ENCODE measurements at places on chromosomes 6 and 20.

GRCh38 chr6:80333342-80333741 lies 226.9 kb downstream of the BCKDHB start:
- no peak for DNase-seq

- DNase-seq, result no peak
Measured at GRCh38 chr6:5275497-5275896, 14.2 kb downstream of the FARS2 start.

DNA sequence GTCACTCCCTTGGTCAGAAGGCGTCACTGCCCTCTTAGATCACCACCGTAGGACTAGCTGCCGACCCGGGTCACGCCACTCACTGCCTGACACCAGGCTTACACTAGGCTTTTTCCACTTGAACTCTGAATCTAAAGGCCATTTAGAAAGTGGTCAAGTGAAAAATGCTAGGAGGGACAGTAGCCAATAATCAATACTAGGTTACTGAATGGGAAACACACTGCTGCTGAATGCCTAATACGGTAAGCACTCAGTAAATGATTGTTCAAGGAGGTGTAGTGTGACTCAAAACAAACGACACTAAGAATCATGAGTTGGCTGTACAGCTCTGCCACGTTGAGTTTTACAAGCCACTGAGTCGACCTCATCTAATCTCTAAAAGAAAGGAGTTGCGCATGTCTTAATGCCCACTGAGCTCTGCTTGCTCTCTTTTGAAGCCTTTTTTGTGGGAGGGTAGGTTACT lies 760 bp upstream of the IBTK start:
- DNase-seq, result no peak

DNA sequence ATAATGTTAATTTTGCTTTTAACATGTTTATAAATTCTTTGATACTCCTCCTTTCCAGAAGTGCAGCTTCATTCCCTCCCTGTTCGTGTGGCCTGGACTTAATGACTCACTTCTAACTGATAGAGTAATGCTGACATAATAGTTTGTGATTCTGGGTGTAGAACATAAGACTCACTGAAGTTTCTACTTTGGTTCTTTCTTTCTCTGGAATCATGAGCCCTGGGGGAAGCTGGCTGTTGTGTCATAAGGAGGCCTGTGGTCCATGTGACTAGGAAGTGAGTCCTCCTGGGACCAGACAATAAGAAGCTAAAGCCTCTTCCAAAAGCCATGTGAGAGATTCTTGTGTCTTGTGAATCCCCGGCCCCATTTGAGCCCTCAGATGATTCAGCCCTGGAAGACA lies 30.5 kb upstream of the HLA-G start:
- DNase-seq, result no peak

DNA sequence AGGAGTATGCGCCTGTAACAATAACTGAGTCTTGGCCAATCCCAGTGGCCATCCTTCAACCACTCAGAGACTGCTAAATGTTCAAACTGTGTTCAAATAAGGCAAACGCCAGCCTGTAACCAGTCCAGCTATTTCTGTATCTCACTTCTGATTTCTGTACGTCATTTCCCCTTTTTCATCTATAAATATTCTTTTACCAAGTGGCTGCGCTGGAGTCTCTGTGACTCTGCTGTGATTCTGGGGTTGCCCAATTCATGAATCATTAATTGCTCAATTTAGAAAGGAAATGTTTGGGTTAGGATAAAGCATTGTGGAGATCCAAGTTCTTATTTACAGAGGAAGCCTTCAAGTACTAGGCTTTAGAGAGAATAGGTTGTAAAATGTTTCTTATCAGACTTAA lies 89.8 kb upstream of the UST start:
- no peak for DNase-seq

- no peak for DNase-seq
Measured at GRCh38 chr6:39016839-39017546, 31.6 kb upstream of the GLP1R start.

GRCh38 chr6:156599978-156600590 lies 177.1 kb upstream of the ARID1B start:
- no peak for DNase-seq

DNA sequence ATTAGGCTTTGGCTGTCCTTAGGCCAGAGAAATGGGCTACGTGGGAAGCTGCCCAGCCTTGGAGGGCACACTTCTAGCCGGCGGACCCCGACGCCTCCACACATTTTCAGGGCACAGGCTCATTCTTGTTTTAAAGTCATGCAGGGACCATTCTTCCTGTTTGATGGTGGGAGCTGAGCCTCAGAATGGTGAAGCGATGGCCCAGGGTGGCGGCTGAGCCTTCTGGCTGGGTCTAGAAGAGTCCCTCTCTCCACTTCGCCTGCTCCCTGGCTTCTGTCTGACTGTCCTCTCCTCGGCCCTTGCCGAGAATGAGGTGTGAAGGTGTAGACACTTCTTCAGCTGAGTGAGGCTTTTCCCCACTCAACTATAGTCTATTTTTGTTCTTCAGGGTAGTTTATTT lies 114.4 kb downstream of the SULF2 start:
- DNase-seq, result no peak

DNA sequence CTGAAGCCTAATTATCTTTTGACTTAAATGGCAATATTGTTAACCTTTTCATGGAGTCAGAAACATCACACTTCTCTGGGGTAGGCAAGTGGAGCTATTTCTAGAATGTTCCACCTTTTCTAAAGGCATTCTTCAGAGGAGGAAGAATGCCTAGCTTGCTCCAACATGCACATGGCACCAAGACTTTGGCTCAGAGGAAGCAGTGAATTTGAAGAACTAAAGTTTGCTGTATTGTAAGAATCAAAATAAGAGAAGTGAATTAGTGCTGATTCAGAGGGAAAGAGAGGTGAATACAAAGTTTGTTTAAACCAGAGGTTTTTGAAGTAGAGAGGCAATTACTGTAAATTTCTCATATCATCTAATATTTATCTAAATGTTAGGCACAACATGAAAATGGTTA lies 92.2 kb downstream of the SOBP start:
- DNase-seq, result no peak

DNA sequence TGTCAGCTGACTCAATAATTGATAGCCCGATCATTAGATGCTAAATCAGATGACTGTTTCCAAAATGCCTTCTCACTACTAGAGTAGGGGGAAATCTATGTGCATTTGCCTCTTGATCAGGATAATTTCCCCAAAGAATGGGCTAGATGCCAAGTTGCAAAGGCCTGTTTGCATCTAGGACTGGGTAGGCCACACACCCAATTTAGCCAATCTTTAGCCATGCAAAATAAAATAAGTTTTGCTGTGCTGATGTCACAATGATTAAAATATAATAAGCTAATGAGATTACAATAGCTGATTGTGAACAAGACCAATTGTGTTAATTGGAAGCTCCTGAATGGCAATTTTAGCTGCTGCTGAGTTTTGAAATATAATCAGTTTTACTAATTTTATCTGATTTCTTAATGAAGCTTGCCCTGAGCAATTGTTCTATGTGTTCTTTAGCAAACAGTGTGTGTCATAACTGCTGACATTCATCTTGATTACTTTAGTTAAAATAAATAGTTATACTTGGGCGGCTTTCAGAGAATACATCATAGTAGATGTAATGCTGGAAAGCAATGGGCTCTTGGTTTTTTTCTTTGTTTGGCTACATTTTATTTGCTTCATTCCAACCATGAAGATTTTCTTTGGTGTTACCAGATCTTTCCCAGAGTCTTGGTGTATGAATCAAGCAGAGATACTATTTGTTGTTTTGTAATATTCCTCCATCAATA lies 973.2 kb upstream of the SLC35B3 start:
- DNase-seq, result no peak

GRCh38 chr6:12189661-12190060 lies 100.5 kb upstream of the EDN1 start:
- no peak for DNase-seq

DNA sequence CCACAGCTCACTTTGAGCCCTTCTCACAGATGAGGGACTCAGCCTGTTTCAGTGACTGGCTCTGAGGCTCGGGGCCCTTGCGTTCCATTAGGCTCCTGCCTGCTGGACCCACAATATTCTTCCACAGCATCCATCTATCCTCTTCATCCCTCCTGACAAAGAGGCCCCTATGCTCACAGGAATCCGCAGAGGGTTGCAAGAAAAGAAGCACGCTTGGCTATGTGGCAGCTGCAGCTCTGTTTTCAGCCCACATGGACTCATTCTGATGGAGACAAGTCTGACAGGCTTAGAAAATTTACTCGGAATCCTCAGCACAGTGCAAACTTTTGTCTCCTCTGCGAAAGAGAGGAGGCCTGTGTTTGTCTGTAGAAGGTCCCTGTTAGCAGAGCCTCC lies 207.5 kb downstream of the SYNDIG1 start:
- DNase-seq, result no peak

- DNase-seq, result no peak
Measured at GRCh38 chr6:90584636-90585255, 2.1 kb downstream of the MAP3K7 start.

DNA sequence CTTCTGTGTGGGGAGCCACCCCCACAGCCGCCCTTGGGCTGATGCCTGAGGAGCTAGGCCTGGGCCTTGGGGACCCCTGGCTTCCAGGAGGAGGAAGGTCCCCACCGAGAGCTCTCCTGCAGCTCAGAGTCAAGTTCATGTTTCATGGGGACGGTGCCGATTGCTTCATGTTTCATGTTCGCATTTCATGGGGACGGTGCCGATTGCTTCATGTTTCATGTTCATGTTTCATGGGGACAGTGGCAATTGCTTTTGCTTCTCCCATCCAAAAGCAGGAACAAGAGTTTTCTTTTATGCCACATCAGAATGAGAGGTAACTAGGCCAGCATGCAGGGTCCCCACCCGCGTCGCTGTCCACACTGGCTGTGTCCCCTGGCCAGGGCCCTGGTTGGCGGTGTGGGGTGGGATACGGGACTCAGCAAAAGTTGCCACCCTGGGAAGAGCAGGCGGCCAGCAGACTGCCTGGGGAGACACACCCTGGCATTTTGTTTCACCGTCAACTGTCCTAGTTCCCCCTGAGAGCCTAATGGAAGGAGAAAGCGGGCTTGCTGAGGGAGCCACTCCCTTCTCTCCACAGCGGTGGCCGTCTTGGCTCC lies 46.0 kb downstream of the DACT2 start:
- no peak for DNase-seq

DNA sequence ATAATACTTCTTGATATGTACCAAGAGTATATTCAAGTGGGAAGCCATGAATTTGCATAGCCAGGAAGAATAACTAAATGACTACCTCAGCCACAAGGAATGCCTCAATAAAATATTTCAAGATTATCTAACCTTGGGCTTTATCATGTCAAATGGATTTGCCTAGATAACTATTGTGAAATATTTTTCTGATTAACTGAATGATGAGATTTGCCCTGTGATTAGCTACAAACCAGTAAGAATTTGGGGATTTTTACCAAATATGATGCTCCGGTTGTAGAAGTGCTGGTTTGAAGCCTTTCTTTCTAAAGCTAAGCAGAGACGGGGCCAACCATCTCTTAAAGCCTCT lies 125.6 kb upstream of the LAMP5 start:
- no peak for DNase-seq

- no peak for DNase-seq
Measured at GRCh38 chr20:53847837-53848170, 222.6 kb downstream of the BCAS1 start.

DNA sequence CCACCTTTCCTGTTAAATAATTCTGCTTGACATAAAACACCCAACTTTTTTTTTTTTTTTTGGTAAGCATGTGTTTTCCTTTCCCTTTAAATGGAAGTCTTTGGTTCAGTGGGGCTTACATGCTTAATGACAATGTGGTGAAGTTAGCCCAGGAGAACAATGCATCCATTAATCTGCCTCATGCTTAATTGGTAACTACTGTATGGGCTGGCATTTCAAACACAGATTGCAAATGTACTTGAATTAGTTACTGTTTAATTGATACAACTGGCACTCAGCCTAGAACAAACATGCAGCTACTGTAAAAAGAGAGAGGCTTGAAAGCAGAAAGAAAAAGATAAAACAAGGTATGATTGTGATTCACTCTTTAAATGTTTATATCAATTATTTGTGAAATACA lies 483.6 kb upstream of the NOX3 start:
- no peak for DNase-seq

DNA sequence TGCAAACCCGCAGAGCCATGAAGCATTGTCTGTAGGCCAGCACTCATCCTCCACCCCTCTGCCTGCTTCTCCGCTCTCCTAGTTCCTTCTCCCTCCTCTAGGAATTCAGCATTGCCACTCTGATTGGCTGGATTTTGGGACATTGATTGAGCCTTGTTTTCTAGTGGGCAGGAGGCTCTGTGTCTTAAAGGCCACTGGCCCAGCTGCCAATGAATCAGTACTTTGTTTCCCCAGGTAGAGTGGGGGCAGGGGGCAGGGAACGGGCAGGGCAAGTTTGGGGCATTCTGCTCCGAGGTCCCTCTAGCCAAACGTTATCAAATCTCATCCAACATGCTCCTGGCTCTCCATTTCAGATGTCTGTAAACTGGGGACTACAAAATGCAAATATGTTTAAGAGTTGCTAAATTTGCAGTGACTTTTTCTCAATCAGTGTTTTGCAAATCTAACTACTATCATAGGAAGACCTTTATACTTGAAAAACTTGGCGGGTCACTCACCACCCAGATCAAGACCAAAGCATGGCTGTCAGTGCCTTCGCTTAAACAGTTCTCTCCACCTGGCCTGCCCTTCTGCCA lies 10.4 kb upstream of the BPI start:
- DNase-seq, result no peak

GRCh38 chr6:13725570-13725969 lies 13.9 kb upstream of the RANBP9 start:
- no peak for DNase-seq

DNA sequence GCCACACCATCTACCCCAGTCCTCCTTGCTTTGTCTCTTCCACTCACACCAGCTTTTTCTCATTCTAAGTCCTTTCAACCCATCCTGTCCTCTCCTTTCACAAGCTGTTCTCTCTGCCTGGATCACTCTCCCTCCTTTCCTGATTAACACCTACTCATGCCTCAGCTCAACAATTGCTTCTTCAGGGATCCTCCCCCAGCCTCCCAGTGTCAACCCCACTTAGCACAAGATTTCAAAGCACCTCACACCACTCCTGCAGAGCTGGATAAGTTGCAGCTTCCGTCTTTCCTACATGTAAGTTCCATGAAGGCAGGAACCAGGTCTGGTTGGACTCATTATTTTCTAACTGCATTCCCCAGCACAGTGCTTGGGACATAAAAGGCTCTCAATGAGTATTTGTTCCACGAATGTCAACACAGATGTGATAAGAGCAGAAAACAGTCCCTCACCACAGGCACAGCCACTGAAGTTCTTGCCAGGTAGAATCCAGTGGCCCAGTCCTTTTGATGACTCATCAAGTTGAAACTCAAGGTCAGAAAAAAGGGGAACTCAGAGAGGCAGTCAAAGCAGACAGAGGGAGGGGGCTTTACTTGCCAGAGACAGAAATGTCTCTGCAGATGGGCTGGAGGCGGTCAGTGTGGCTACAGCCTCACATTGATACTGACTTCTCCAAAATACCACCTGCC lies 193.4 kb upstream of the PRDM1 start:
- no peak for DNase-seq

GRCh38 chr6:126170978-126171382 lies 168.9 kb upstream of the CENPW start:
- DNase-seq, result no peak

Measured in NCI-H2107 (cell line).